Mesothelial cell of epicardium (in vitro differentiated cells): ENCODE measurements at places on chromosomes 12 and 14. TPM values are rescaled to one million over a fixed set of nuclear protein-coding genes. Genes with fewer than 3 reads are reported as not detected.

DEGS2 gene
- total RNA-seq: 1.5 to 2.1 TPM (median 1.6 TPM) in 3 replicates

SRRM4 gene
- total RNA-seq: 1.7 to 1.9 TPM (median 1.7 TPM) in 3 replicates

SIX4 gene
- 17.4 to 18.0 TPM (median 17.9 TPM) in 3 replicates for total RNA-seq

TSPAN19 gene
- 0.31 to 0.66 TPM (median 0.51 TPM) in 3 replicates for total RNA-seq

IAPP gene
- total RNA-seq: not detected in 3 replicates

NANOG gene
- 0.32 to 0.58 TPM (median 0.42 TPM) in 3 replicates for total RNA-seq

TMTC1 gene
- total RNA-seq: 0.88 to 1.0 TPM (median 0.91 TPM) in 3 replicates

XRCC3 gene
- 17.0 to 19.7 TPM (median 19.2 TPM) in 3 replicates for total RNA-seq

SMOC1 gene
- 1.4 to 2.0 TPM (median 1.5 TPM) in 3 replicates for total RNA-seq

INSM2 gene
- total RNA-seq: not detected in 3 replicates

NGB gene
- total RNA-seq: not detected in 3 replicates

EXD2 gene
- total RNA-seq: 27.4 to 30.6 TPM (median 29.8 TPM) in 3 replicates

RD3L gene
- total RNA-seq: not detected in 3 replicates

CIROP gene
- not detected in 3 replicates for total RNA-seq

PIWIL1 gene
- total RNA-seq: not detected in 3 replicates

CLEC1A gene
- 0.32 to 0.51 TPM (median 0.49 TPM) in 3 replicates for total RNA-seq

KCNK13 gene
- not detected in 3 replicates for total RNA-seq

TPH2 gene
- not detected in 3 replicates for total RNA-seq

RAD9B gene
- total RNA-seq: 0.51 to 0.73 TPM (median 0.54 TPM) in 3 replicates

TEX22 gene
- 3.5 to 4.8 TPM (median 4.5 TPM) in 3 replicates for total RNA-seq

GLS2 gene
- 2.2 to 2.9 TPM (median 2.9 TPM) in 3 replicates for total RNA-seq

GLIPR1L1 gene
- total RNA-seq: not detected in 3 replicates

RPS6KA5 gene
- total RNA-seq: 11.0 to 12.8 TPM (median 11.8 TPM) in 3 replicates

PLEKHG7 gene
- total RNA-seq: not detected in 3 replicates

RGS6 gene
- total RNA-seq: 1.2 to 2.0 TPM (median 1.5 TPM) in 3 replicates

PROX2 gene
- total RNA-seq: not detected in 3 replicates

SMCO3 gene
- 1.4 to 1.5 TPM (median 1.5 TPM) in 3 replicates for total RNA-seq

MAPK1IP1L gene
- 116 to 120 TPM (median 119 TPM) in 3 replicates for total RNA-seq

SNRNP35 gene
- 25.0 to 27.7 TPM (median 25.8 TPM) in 3 replicates for total RNA-seq

TMEM263 gene
- 73.0 to 76.2 TPM (median 76.1 TPM) in 3 replicates for total RNA-seq

SOS2 gene
- 43.6 to 47.0 TPM (median 45.7 TPM) in 3 replicates for total RNA-seq

AKAP6 gene
- 7.3 to 8.5 TPM (median 7.8 TPM) in 3 replicates for total RNA-seq
